ENCODE measurements at places on chromosomes 16 and 17.

DNA sequence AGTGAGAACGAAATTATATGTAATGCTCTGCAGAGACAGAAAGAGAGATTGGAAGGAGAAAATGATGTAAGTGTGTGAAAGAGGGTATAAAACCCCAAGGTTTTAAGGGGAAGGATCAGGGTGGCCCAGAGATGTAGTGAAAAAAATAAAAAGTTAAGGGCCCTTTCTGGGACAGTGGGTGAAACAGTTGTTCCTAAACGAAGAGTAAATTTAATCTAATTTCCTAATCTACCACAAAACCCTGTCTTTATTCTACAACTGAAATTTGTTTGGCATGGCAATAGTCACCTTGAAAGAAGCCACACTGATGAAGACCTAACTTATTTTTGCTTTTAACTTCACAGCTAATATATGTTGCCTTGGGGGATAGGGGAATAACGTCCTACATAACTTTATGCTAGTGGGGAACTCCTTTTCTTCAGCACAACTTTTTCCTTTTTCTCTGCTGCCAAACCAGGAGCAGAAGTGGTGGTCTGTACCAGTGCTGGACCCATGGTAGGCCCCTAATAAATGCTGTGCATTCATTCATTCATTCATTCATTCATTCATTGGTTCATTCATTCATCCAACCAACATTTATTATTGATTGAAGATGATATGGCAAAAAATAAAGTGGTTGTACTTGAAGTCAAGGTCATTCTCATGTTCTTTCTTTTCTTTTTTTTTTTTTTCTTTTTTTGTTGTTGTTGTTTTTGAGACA lies 25.4 kb downstream of the CALCOCO2 start:
- no peak for DNase-seq

- DNase-seq: no peak
These were observed 483 bp downstream of the RPA1 start for GRCh38 chr17:1830288-1830687.

DNA sequence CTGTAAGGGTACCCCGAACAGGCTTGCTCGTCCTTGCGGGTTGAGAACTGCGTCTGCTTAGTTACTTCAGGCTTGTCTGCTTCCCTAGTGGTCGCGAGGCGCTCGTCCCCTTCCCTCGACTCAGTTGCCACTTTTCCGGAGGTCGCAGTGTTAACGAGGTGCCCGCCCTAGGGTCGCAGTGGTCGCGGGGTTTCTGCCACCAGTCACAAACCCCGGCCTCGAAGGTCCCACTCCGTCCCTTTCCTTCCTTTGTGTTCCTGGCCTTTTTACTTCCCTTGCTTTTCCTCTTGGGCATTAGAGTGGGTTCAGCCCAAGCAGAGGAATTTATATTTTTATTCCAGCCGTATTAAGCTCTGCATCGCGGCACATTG lies 299 bp downstream of the NUP85 start:
- DNase-seq: no peak

DNA sequence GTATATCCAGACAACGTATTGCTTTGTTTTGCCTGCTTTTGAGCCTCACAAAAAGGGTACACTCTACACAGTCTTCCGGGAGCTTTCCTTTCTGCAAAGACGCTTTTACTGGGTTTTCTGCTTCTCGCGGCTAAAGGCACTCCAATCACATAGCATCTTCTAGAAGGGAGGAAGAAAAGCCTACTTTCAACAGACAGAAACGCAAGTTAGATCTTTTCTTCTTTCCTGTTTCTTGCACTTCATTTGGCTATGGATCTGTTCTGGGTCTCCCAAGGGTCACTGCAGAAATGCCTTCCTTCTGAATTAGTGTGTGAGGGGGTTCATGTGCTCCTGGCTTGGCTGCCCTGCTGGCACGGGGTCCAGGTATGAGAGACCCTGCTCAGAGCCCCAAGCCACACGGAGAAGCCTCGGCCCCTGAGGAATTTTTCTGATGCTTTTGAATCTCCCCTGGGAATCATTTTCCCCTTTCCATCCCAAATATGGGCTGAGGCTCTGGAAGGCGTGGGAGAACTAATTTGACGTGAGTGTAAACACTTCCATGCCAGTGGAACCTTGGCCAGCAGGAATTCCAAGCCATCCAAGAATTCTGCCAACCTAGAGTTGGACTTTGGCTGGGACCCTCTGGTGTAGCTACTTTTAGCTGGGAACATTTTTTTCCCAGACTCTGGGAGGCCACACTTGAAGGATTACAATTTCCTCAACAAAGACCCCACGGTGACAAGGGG lies 49.6 kb upstream of the NKD1 start:
- no peak for DNase-seq

DNA sequence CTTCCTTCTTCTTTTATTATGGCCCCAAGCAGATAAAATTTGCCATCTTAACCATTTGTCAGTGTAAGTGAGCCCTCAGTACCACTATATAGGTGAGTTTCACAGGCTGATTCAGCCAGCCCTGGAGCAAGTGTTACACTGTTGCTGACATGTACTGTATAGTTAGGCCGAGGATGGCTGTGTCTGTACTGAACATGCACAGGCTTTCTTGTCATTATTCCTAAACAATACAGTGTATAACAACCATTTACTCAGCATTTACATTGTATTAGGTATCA lies 53.7 kb downstream of the AMFR start:
- DNase-seq: no peak

DNA sequence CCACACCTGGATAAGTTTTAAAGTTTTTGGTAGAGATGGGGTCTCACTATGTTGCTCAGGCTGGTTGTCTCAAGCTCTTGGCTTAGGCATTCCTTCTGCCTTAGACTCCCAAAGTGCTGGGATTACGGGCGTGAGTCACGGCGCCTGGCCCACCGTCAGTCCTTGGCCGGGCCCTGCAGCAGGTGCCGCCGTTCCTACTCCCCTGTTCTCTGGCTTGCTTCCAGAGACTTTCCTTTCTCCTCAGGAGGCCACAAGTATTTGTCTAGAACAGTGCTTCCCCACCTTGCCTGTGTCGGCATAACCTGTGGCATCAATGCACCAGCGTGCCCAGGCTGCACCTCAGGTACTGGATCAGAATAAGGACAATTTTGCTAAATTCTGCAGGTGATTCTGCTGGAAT lies 3.0 kb upstream of the MGAT5B start:
- DNase-seq: no peak

DNA sequence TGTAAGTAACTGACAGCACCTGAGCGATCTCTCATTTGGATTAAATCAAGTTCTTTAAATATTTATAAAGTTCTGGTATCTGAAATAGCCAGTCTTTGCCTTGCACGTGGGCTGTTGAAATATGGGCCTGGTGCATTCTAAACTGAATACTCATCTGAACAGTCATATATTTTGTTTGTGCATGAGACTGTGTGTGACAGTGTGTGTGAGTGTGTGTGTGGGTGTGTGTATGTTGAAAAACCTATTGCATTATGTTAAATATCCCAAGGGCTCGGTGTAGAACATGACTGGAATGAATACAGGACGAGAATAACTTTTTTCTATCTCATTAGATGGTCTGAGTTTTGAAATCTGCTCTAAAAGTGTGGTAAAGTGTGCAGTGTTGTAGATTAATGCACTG lies 82.4 kb upstream of the TOX3 start:
- no peak for DNase-seq

DNA sequence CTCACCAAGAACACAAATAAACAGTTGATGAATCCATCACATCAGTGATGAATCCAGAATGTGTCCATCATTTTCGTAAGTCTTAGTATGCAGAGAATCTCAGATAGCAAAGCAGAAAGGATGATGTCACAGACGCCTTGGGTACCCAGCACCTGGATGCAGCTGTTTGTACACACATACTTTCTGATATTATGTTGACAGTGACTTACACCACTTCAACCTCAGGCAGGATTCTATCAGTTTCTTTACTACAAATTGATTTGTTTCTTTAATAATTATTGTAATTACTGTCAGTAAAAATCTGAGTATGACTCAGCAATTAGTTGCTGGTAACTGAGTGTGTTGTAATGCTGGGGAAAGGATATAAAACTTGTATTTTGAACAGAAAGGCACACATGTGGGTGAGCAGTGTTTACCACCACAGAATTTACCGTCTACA lies 159.8 kb downstream of the RPTOR start:
- no peak for DNase-seq

Measured in omental fat pad (tissue), 4 donors.